ENCODE measurements at places on chromosomes 16 and 17.

DNA sequence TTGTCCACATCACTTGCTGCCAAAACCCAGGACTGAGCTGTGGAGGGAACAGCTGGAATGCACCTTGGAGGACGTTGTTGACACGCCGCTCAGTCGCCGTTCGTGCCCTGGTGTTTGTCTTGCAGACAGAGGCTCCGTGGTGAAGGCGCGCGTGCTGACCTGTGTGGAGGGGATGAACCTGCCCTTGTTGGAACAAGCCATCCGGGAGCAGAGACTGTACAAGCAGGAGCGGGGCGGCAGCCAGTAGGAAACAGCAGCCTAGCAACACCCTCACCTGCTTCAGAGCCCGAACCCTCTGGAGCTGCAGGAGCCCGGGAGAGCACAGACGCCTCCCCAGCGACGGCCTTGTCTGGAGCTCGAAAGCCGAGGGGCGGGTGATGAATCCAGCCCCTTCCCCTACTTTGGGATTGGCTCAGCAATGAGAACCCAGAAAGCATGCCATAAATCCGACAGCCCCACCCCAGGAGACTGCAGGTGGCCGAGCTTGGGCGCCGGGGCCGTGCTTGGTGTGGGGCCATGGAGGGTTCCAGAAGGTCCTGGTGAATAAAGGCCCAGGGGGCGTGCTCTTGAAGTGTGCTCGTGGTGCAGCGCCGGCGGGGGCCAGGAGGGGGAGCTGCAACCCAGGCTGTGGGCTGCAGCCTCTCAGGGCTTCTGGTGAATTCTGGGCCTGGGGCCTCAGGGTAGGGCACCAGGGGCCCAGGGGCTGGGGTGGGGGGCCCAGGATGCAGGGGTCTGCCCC is 470 bp upstream of the CDK3 start:
- DNase-seq, result peak; percentile 22

DNA sequence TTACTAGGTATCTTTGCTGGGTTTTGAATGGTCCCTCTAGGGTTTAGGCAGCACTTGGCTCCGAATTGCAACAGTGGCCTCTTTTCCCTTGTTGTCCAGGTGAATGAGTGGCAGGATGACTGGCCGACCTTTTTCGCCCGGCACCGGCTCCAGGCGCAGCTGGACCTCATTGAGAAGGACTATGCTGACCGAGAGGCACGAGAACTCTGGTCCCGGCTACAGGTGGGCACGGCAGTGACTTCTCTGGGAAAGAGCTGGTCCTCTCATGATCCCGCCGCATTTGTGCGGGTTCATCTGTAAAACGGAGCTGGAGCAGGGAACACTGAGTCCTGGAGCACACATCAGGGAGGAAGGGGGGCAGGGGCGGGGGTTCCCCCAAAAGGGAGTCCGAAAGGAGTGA is 3.1 kb upstream of the TBCD start:
- no peak for DNase-seq

DNA sequence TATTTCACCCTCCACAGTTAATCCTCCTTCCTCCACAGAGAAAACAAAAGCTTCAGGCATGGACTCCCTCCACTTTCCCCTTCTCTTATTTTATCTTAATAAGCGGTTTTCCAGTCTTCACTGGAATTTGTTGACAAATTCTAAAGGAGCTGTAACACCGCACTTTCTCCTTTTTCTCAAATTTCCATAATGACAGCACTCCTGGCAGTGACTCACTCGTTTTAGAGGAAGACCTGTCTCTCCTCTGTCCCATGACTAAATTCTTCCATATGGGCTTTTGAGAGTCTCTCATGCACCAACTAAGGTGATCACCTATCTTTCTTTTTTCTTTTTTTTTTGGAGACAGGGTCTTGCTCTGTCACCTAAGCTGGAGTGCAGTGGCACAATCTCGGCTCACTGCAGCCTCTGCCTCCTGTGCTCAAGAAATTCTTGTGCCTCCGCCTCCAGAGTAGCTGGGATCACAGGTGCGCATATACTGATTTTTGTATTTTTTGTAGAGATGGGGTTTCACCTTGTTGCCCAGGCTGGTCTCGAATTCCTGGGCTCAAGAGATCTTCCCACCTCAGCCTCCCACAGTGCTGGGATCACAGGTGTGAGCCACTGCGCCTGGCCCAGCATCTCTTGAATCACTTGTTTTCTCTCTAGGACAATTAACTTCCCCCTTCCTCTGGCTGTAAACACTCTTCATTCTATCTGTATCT is 7.7 kb downstream of the ITGAM start:
- no peak for DNase-seq

- no peak for DNase-seq
Measured at GRCh38 chr16:31377210-31377903, 15.8 kb upstream of the ITGAD start.

- DNase-seq, result no peak
Measured at GRCh38 chr17:50182783-50183420, 17.1 kb downstream of the SGCA start.
